ENCODE measurements at places on chromosomes 6 and 20. TPM values are rescaled to one million over a fixed set of nuclear protein-coding genes. Genes with fewer than 3 reads are reported as not detected.
A peak's percentile ranks its signal among the peaks of the same experiment; 100 is the strongest.

DNA sequence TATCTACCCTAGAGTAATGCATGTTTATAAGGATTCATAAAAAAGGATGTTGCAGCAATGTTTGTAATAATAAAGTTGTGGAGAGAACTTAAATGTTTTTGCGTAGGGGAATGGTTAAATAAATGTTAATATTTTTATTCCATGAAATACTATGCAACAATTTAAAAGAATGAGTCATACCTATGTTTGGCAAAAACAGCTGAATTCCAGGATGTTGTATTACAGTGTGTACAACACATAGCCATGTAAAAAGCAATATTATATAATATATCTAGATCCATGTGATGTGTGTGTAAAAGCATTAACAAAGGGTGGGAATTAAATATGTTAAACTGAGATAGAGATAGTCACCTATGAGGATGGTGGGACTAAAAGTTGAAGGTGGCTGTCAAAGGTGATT, 21.1 kb upstream of the PKIB start:
- no peak for DNase-seq

GRCh38 chr20:51461306-51461705, 81.2 kb downstream of the NFATC2 start:
- DNase-seq: no peak

Gene SLC26A8
- total RNA-seq: 4.8 TPM

Gene MAPK13
- 23.0 TPM for total RNA-seq

DNA sequence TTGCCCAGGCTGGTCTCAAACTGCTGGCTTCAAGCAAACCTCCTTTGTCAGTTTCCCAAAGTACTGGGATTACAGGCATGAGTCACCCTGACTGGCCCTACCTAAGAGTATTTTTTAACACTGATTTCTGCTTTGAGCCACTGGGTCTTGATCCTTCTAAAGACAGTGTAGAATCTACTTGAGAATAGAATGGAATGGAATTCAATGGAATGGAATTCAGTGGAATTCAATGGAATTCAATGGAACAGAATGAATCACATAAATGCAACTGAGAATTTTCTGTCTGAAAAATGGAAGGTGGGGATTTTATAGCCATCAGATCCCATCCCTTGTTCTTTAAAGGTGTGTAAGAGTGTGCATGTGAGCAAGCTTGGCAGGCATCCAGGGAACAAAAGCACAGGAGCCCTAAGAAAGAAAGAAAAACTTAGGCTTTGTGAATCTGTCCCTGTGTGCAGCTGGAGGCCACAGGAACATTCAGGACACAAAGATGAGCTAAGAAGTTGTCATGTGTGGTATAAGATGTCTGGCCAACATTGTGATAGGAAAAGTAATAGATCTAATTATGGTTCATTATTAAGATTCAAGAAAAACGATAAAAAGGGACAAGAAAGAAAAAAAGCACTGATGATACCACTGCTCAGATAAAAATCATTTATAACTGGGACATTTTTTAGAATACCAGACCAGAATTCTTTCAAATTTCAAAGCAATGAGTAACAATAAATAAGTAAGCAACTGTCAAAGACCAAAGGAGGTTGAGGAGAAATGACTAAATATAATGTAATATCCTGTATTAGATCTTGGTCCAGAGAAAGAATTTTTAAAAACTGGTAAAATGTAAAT, 681.0 kb upstream of the GJE1 start:
- DNase-seq: no peak

Gene ANKRD6
- total RNA-seq: 50.5 TPM

Gene SIRPB2
- total RNA-seq: 1.7 TPM

Gene WFDC12
- total RNA-seq: not detected

Gene EEF1A2
- total RNA-seq: 781 TPM

Gene ZNF165
- total RNA-seq: 1.4 TPM

DNA sequence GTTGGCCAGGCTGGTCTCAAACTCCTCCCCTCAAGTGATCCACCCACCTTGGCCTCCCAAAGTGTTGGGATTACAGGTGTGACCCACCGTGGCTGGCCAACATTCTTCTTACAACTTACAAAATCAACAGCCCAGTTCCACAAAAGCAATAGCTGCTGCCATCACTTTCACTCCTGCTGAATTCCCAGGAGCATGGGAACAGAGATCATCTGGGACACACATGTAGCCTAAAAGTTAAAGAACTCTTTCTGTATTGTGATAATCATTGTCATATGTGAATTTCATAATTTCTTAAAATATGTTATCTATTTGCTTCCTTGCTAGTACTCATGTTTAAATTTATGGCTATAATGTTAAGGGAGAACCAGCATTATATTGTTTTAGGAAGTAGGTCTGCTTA, 51.7 kb downstream of the NCOA6 start:
- DNase-seq: no peak

DNA sequence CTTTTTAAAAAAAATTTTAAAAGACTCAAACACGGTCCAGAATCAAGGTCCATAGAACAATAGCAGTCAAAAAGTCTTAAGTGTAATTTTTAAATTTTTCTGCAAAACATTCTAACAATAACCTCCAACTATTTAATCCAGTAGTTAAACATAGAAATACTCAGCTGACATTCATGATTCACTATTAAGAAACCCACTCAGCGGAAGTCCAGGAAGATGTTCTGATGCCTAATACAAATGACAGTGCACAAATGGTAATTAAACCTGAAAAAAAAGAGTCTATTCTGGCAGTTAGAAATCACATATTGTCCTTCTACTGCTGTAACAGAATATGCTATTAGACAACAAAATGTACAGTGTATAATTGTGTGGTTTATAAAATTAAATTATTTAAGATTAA, 128.2 kb upstream of the BMP5 start:
- no peak for DNase-seq

DNA sequence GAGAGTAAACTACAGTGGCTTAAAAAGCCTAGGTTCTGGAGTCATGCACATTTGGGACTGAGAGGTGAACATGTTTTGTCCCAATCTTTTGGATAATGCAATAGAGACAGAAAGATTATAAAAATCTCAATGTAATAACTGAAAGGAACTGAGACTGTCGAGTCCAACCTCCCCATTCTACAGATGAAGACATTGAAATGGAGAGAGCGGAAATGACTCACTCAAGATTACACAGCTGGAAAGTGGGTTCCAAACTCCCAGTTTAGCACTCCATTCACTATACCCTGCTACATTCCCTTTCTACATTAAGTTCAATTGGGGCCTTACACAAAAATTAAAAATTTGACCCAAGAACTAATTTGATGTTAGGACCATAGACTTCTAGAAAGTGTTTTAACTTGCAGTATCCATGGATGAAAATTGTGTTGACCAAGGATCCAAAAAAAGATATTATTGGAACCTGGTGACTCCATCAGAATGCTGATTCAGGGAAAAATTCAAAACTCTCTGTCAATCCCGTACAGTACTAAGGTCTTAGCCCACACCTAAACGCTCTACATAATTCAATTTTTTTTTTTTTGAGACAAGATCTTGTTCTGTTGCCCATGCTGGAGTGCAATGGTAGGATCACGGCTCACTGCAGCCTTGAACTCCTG, 1.5 kb upstream of the ILRUN start:
- DNase-seq: no peak

- DNase-seq: peak; percentile 48
These were observed 46.8 kb downstream of the PCNA start for GRCh38 chr20:5072756-5073659.

DNA sequence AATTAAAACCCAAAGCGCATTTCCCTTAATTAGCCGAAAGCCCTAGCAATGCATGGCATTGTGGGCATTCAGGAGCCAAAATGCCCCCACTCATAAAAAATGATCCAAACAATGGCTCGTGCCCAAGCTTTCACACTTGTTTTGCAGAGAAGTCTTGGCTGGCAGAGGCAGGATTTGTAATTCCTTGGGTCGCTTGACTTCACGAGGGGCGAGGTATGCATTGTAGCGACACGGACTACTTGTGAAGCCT, 613 bp upstream of the SASH1 start:
- no peak for DNase-seq

DNA sequence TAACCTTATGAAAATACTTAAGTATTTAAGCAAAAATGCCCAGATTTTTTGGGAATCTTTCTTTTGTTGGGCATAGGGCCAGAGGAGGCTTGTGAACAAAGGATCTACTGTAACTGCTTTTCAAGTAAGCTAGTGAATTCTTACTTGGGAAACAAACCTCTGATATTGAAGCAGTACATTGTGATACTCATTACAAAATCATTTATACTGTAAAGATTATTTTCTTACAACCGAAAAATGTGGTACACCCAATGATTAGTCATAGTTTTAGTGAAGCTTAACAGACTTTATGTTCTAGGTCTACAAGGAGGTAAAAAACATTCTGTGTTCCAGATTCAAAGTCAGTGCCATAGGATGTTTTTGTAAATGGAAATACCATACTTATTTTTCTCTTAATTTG, 272.9 kb upstream of the KCNQ5 start:
- no peak for DNase-seq

GRCh38 chr20:51528263-51529027, 14.1 kb downstream of the NFATC2 start:
- DNase-seq: no peak

GRCh38 chr6:118333772-118334171, 214.3 kb upstream of the PLN start:
- DNase-seq: no peak

GRCh38 chr6:397604-398003, 6.1 kb downstream of the IRF4 start:
- DNase-seq: no peak

Gene HDGFL1
- 0.93 TPM for total RNA-seq

DNA sequence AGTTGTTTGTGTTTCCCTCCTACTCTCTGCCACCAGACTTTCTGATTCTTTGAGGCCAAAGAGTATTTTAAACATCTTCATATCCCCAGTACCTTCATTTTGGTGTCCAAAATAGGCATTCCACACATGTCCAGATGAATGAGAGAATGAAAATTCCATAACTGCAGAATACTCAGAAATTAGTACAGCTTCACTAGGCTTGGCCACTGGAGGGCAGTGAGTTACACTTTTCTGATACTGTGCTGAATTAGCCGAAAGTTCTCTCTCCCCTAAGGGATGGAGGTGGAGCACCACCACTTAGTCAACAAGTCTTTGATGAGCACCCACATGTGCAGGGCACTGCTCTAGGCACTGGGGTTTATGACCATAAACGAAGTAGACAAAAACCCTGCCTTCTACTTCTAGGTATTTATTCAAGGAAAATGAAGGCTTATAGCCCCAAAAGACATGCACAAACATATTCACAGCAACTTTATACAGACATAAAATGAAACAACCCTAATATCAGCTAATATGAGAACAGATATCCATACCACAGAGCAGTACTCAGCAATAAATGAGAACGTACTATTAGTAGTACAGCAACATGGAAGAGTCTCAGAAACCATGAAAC, 46.1 kb upstream of the TMEM217 start:
- no peak for DNase-seq

DNA sequence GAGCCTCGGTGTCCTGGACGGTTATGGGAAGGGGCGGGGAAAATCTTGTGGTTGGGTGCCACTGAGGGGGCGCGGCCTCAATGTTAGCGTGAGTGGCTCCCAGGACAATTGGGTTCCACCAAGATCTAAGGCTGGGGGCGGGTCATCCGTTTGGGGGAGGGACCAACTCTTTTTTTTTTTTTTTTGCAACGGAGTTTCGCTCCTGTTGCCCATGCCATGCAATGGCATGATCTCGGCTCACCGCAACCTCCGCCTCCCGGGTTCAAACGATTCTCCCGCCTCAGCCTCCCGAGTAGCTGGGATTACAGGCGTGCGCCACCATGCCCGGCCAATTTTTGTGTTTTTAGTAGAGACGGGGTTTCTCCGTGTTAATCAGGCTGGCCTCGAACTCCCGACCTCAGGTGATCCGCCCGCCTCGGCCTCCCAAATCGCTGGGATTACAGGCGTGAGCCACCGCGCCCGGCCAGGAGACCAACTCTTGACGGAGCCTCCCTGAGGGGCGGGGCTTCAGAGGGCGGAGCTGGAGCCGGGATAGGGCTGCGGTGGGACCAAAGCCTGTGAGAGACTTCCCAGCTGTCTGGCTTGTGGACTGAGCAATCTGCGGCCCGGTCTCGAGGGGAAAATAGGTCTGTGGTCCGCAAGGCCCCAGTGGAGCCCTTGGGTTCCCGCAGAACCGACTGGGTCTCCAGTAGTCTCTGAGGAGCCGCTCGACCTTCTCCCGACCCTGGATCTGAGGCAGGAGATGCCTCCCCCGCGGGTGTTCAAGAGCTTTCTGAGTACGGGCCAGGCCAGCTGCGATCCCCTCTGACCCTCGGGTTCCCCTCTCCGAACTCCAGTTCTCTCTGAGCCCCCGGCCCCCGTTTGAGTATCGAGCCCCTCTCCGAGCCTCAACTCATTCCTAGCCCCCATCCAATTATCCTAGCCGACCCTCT, 1.1 kb downstream of the SPAG4 start:
- peak; percentile 59 for DNase-seq

GRCh38 chr6:19857139-19857538, 20.0 kb downstream of the ID4 start:
- DNase-seq: no peak

- DNase-seq: no peak
These were observed 112.8 kb downstream of the HFE start for GRCh38 chr6:26199773-26200764.

- DNase-seq: peak; percentile 19
These were observed 63.3 kb upstream of the ZNF133 start for GRCh38 chr20:18224968-18225568.

GRCh38 chr6:75791881-75792280, 42.8 kb downstream of the MYO6 start:
- no peak for DNase-seq

DNA sequence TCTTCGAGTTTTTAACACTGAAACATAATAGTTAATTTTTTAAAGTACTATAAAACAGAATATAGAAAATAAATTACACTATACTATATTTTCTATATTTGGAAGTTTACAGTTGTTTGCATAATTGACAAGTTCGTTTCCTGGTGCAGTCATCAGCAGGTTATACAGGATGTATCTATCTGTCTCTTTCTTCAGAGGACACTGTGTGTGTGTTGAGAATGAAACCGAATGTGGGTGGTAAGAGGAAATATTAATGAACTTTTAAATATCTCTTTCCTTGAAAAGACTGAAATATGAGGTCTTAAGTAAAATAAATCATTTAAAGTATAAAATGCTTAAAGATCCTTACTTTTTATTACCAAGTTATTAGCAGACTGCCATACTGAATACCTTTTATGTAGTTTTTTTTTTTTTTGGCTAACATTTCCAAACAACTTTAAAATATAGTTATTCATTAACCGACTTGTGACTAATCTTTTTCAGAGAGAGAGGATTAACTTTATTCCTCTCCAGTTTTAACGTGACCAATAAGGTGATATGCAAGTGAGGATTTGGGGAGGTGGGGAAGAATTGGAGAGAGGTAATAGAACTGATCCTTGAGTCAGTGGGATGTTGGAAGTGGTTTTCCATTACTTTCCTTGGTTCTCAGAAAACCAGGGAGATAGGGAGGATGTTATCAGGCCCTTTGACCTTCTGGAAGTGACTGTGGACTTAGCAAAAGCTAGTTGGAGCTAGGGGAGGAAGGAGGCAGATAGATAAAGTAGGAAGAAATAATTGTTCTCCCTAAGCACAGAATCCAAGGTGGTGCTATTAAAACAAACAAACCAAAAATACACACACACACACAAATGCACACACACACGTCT, 380.0 kb upstream of the FLRT3 start:
- DNase-seq: no peak

All from dorsolateral prefrontal cortex (tissue), 122 donors.